ENCODE measurements at places on chromosomes 4 and X.

- DNase-seq: no peak
Observed at GRCh38 chrX:40085714-40086113, 12.0 kb downstream of the BCOR start.

DNA sequence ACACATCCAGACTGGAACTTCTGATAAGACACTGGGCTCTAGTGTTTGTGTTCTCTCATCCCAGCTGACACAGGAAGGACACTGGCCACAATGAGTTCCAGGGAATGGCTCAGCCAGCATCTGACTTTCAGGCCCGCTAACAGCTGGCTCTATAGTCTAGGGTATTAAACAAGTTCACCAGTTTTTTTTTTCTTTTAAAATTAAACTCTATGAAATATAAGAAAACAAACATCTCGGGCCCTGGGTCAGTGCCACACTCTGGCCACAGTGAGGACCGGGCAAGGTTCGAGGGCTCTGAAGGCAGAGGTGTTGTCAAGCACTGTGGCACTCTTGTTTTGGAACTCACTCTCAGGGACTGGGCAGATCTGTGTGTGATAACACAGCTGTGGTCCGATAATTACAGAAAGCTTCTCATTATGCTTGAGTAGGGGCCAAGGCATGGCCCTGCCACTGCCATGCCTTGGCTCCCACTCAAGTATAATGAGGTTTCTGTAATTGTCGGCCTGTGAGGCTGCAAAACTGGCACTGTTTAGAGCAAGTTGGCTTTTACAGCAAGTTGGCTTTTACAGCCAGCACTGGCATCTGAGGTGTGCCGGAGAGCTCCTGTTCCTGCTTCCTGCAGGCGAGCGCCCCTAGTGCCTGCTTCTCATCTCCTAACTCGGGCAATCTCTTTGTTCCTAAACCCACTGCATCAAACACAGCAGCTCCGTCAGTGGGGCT is 62.8 kb downstream of the PPP1R2C start:
- DNase-seq: peak; percentile 38

DNA sequence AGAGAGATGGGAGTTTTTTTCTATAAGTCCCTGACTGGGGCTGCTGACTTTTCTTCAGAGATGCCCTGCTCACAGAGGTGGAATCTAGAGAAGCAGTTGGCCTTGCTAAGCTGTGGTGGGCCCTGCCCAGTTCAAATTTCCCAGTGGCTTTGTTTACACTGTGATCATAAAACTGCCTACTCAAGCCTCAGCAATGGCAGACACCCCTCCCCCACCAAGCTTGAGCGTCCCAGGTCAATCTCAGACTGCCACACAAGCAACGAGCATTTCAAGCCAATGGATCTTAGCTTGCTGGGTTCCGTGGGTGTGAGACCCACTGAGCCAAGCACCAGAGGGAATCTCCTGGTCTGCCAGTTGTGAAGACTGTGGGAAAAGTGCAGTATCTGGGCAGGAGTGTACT is 199.8 kb upstream of the WDFY3 start:
- DNase-seq: no peak

DNA sequence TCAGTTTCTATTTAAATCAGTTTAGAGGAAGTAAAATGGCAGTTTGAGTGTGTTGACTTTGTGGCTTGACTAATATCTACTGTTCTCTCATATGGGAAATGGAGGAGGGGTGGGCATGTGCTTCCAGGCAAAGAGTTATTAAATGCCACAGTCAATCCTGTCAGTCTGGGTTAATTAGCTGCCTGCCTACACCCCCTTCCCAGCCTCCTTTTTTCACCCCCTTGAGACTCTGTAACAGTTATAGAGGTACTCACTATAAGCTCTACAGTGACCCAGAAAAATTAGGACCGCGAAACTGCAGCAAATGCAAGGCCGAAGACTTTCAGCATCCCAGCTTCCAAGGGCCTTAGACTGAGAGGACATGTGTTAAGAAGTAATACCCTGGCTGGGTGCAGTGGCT is 165.2 kb downstream of the CORIN start:
- no peak for DNase-seq

DNA sequence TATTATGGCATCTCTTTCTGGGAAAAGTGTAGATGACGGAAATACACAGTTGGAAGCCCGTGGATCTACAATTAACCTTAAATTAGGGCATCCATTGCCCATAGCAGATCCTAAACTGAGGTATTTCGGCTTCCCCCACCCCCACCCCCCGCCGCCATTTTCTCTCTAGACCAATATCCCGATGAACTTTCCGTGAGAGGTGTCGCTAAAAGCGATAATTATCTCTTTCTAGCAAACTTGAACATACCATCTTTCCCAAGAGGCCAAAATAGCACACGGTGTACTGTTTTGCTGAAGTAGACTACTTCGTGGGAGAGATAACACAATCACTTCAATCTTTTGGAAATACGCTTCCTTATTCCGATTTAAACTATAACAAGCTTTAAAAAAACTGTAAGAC is 554 bp downstream of the KLHL15 start:
- peak; percentile 36 for DNase-seq

DNA sequence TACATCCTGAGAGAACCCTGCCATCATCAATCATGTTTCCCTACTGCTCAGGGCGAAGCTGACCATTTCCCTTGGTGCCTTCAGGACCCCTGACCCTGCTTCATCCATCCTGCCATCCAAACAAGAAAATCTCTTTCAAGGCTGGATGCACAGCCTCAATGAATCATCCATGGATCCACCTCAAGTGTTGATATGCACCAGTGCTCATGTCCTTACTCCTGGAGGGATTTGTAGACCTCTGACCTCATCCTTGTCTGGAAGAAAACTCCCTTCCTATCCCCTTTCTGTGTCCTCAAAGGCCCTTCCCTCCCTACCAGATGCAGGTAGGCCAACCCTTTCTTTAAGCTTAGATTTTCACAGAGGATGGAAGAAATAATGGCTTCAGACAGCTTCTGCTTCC is 24.6 kb downstream of the BEX3 start:
- DNase-seq: no peak

- no peak for DNase-seq
Observed at GRCh38 chr4:4633431-4633830, 91.6 kb upstream of the STX18 start.
